Activated CD4-positive, alpha-beta T cell treated with anti-CD3 and anti-CD28 coated beads, Interleukin-2, amount 10 ng/mL, durations not matched to agents 7 days and 5 days (primary cell): ENCODE measurements at places on chromosomes 13 and 19. TPM values are rescaled to one million over a fixed set of nuclear protein-coding genes. Genes with fewer than 3 reads are reported as not detected.

Gene NEK5
- total RNA-seq: not detected

Gene ADM5
- 4.9 TPM for total RNA-seq

Gene ELSPBP1
- not detected for total RNA-seq

Gene RFPL4A
- total RNA-seq: not detected

Gene SERP2
- total RNA-seq: not detected

Gene ERICH4
- not detected for total RNA-seq

Gene ADGRL1
- total RNA-seq: 12.5 TPM

Gene COMMD6
- 135 TPM for total RNA-seq

Gene ACP7
- not detected for total RNA-seq

Gene ONECUT3
- total RNA-seq: not detected

Gene FRY
- total RNA-seq: 14.3 TPM

Gene ACTMAP
- 19.8 TPM for total RNA-seq

Gene GIPC3
- 0.57 TPM for total RNA-seq

- DNase-seq: peak; percentile 33
These were observed 500 bp downstream of the ZFP30 start for GRCh38 chr19:37654629-37655300.

GRCh38 chr19:42606660-42607351 is 12.1 kb upstream of the CEACAM8 start:
- peak; percentile 55 for DNase-seq

DNA sequence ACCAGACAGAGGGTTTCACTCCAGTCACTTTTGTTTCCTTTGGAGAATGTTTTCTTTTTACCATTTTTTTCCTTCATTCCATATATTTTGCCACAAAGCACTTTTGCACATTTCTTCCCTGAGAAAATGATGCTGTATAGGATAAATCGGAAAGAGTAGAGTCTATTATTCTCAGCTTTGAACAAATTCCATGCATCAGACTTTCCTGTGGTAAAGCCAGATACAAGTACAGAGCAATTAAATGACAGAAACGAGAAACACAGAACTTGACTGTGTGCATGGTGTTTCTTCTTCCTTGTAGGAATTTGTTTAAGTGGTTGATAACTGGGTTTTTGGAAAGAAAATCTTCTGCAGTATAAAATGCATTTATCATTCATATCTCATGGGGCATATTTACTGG is 107.4 kb upstream of the CSNK1A1L start:
- DNase-seq: no peak

DNA sequence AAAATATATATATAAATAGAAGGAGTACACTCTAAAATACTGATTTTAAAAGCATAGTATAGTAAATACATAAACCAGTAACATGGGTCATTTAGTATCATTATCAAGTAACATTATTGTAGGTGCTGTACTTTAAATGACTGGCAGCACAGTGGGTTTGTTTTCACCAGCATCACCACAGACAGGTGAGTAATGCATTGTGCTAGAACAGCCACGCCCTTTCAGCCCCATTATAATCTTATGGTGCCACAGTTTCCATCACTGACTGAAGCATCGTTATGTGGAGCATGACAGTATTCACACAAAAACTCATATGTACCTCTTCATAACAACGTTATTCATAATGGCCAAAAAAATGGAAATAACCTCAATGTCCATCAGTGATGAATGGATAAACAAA is 88.3 kb downstream of the DHRS12 start:
- no peak for DNase-seq

- no peak for DNase-seq
These were observed 550.7 kb upstream of the SLITRK5 start for GRCh38 chr13:87120476-87120875.

GRCh38 chr13:54016542-54016941 is 987.9 kb downstream of the OLFM4 start:
- DNase-seq: no peak

DNA sequence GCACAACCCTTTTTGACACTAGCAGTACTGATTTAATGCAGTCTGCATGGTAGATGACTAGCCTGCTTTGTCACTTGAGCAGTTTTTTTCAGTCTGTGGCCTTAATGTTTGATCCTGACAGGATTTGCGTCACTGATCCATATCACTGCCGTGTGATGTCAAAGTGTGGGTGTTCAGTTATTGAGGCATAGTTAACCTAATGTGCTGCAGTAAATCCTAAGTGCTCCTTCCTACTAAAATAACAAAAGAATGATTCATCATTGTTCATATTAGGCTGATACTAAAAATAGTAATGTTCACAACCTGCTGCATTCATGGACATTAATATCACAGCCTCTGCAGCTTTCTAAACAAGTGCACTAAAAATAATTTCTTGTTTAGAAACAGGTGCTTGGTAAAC is 121.9 kb upstream of the MLNR start:
- DNase-seq: no peak

GRCh38 chr19:29942404-29943261 is 594 bp downstream of the URI1 start:
- DNase-seq: peak; percentile 79

DNA sequence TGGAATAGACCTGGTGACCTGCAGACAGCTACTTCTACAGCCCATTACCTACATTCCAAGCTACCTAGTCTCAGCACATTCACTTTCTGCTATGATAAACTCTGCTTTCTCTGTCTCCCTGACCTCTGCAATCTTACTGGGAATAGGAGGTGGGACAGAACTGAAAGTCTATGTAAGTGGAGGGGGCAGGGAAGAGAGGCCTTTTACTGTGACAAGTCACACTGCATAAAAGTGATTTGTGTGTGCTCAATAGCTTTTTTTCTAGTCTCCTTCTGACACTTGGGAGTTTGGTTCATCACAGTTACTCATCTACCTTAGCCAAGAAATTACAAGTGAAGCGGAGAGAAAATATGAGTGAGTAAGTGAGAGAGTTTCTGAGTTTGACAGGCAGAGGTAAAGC is 322.4 kb downstream of the OLFM4 start:
- no peak for DNase-seq

- no peak for DNase-seq
These were observed 153.8 kb downstream of the DCT start for GRCh38 chr13:94325650-94326049.

DNA sequence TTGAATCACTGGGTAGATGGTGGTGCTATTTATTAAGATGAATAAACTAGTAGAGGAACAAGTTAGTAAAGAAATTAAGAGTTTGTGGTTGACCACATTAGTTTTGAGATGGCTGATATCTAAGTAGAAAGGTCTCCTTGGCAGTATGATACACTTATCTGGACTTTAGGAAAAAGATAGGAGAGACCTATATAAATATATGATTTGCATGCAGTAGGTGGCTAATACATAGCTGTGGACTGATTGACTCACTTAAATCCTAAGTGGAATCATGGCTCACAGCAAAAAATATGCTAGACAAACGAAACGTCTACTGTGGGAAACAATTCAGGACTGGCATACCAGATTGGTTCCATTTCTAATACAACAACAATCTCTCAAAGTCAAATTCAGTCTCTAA is 92.0 kb downstream of the CAB39L start:
- DNase-seq: no peak

GRCh38 chr13:39463611-39464010 is 139.4 kb downstream of the LHFPL6 start:
- no peak for DNase-seq

DNA sequence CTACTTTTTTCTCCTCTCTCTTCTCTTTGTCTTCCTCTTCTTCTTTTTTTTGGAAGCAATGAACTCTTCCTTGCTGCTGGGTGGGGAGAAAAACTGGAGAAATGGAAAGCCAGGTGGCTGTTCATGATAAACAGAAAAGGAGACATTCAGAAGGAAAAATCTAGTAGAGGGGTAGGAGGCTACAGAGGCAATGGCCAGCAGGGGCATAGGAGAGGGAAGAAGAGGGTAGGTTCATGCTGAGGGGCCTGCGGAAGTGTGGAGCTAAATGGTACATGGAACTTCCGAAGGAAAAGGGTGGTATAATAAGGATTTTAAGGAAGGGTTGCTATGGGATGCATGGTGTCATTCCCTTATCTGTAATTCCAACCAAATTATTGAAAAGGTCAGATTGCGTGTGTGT is 17.5 kb upstream of the HS6ST3 start:
- DNase-seq: no peak

DNA sequence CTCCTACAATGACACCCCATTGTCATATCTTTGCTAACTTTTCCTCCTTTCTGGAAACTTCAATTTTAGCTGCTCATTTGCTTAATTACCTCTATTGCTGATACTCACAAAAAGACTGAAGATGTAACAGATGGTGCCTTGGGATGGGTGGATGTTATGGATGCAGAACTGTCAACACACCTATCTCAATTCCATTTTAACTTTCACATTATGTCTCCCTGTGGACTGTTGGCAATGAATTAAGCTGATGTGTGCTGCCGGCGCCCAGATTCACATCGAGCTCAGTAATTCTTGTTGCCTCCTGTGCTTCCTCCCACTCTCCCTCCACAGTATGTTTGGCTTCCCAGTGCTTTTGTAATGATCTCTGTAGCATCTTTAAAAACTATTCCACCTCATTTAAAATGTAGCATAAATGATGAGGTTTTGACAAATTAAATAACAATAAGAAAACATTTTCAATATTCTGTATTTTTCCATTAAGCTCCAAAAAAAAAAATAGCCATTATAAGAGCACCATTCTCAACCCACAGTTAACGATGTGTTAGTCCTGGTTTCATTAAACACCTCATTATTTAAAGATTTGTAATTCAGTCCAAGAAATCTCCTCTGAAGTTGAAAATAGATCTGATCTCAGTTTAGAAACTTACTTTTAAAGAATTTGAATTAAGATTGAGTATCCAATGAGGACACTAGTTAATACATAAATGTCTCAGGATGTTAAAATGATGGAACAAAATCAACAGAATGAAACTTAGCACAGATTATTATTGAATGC is 99.9 kb upstream of the FAM216B start:
- no peak for DNase-seq

GRCh38 chr19:39212375-39212742 is 8.3 kb upstream of the SYCN start:
- DNase-seq: peak; percentile 74

GRCh38 chr19:43774103-43774939 is 6.5 kb downstream of the KCNN4 start:
- DNase-seq: no peak

GRCh38 chr19:46115396-46116106 is 8.9 kb downstream of the IGFL3 start:
- peak; percentile 10 for DNase-seq

- no peak for DNase-seq
These were observed 10.9 kb downstream of the ACP4 start for GRCh38 chr19:50801107-50801506.

- DNase-seq: no peak
These were observed 17.0 kb downstream of the RXFP2 start for GRCh38 chr13:31756346-31756745.

DNA sequence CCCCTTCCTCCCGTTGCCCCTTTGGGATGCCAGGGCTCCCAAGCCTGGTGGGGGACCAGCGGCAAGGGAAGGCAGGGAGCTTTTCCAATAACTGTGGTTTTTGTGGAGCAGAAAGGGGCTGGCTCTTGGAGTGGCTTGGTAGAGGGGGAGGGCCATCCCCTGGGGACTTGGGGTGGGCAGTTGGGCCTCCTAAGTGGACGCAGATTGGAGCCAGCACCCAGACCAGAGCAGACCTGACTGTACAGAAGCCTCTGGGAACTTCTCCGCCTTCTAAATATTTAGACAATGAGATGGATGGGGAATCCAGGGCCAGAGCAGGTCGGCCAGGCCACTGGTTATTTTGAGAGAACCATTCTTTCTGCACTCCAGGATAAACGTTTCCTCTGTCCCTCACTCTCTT is 4.2 kb downstream of the PTGIR start:
- no peak for DNase-seq

- peak; percentile 67 for DNase-seq
These were observed 31.2 kb downstream of the TMPRSS9 start for GRCh38 chr19:2391118-2391725.

GRCh38 chr13:60392131-60392530 is 4.9 kb upstream of the TDRD3 start:
- DNase-seq: no peak

- no peak for DNase-seq
These were observed 107.2 kb downstream of the KCNRG start for GRCh38 chr13:50122455-50122854.

DNA sequence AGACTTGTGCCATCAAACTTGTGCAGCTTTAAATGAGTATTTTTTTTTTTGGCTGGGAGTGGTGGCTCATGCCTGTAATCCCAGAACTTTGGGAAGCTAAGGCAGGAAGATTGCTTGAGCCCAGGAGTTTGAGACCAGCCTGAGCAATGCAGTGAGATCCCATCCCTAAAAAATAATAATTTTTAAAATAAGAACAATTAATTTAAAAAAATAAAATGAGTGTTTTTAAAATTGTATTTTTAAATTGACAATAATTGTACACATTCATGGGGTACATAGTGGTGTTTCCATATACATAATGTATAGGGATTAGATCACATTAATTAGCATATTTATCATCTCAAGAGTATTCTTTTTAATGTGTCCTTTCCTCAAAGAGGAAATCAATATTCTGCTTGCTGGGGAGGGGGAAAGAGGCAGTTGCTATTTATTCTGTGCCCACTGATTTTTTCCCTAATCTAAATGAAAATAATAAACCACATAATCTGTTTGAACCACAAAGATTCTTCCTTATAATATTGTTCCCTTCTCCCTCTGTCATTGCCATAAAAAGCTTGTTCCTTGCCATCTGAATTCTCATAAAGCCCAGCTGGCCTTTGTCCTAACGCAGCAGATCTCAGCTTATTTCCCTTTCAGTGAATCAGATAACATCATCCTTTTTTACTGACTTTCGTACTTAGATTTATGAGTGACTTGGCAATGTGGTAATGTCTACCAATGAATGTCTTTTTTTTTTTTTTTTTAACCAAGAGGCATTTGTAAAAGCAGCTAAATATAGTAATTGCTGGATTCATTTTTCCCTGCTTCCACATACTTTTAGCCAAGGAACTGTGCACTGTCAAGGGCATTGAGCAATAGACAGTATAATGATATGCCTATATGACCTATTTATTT is 81.8 kb upstream of the RUBCNL start:
- DNase-seq: no peak

DNA sequence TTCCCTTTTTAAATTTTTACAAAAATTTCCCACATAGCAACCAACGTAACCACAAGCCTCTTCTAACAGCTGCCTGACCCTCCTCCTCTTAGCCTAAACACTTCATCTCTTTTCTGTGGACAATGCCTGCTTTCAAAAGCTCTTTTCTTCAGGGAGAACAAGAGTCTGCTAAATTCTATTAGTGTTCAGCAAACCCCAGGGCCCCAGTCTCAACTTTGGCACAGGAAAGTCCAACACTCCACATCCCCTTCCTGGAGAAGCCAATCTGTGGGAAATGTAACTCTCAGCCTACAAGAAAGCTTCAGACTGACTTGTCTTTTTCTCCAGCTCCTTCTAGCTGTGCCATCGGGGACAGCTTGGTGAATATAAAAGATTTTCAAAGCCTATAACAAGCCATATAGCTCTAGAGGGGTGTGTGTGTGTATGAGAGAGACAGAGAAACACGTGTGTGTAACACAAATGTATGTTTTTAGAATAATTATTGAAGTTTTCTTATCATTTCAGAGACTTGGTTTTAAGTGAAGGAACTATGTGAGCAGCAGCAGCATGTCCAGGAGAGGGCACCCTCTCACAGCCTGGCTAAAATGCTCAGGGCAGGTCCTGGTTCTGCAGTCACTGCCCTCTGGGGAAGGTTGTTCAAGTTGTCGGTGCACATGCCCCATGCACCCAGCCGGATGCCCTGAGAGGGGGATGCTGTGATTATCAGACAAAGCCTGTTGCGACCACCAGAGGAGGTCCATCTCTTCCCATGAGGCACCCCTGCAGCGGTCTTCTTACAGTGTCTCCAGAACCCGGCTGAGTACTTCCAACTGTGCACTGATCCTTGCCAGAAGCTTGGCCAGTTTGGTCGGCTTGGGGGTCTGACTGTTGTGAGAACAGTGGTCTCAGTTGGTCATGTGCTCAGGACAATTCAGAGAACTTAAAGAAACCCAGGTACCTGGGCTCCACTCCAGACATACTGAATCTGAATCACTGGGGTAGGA is 34.4 kb downstream of the CCDC70 start:
- DNase-seq: peak; percentile 63
